ENCODE measurements at places on chromosomes 13 and 19. TPM values are rescaled to one million over a fixed set of nuclear protein-coding genes. Genes with fewer than 3 reads are reported as not detected.

Gene SPACA4
- total RNA-seq: not detected

Gene CAPN12
- total RNA-seq: 0.25 TPM

Gene ZNF829
- total RNA-seq: 6.1 TPM

Gene NPAS1
- total RNA-seq: 5.9 TPM

Gene ERICH6B
- total RNA-seq: 0.25 TPM

Gene FFAR1
- total RNA-seq: not detected

Gene LRRC8E
- total RNA-seq: under 0.01 TPM

Gene ZFP36
- total RNA-seq: 2.0 TPM

Gene FGF21
- total RNA-seq: not detected

Gene FCGBP
- 2.5 TPM for total RNA-seq

Gene ZNF154
- total RNA-seq: 29.0 TPM

Gene CEACAM7
- total RNA-seq: not detected

Gene PLA2G4C
- total RNA-seq: 6.6 TPM

Gene ATP8B3
- total RNA-seq: under 0.01 TPM

Gene ZNF763
- total RNA-seq: 5.9 TPM

Gene MCEMP1
- not detected for total RNA-seq

Gene FLT1
- total RNA-seq: 16.2 TPM

Gene FDX2
- total RNA-seq: 11.8 TPM

Gene AMER2
- total RNA-seq: 129 TPM

Gene SCGB2B2
- total RNA-seq: 1.2 TPM

Gene PLD3
- 106 TPM for total RNA-seq

Gene ACTN4
- total RNA-seq: 51.9 TPM

Gene DMRTC2
- total RNA-seq: not detected

Gene ALOX5AP
- 0.74 TPM for total RNA-seq

Gene TRAPPC5
- total RNA-seq: 12.3 TPM

Gene DNAAF3
- total RNA-seq: 0.49 TPM

Gene METTL21C
- total RNA-seq: not detected

Gene CYP2S1
- total RNA-seq: under 0.01 TPM

Measured in temporal lobe (tissue), 4 donors.